ENCODE measurements at places on chromosomes 16 and 17.

GRCh38 chr16:11215935-11216556 is 40.0 kb downstream of the SOCS1 start:
- no peak for DNase-seq

DNA sequence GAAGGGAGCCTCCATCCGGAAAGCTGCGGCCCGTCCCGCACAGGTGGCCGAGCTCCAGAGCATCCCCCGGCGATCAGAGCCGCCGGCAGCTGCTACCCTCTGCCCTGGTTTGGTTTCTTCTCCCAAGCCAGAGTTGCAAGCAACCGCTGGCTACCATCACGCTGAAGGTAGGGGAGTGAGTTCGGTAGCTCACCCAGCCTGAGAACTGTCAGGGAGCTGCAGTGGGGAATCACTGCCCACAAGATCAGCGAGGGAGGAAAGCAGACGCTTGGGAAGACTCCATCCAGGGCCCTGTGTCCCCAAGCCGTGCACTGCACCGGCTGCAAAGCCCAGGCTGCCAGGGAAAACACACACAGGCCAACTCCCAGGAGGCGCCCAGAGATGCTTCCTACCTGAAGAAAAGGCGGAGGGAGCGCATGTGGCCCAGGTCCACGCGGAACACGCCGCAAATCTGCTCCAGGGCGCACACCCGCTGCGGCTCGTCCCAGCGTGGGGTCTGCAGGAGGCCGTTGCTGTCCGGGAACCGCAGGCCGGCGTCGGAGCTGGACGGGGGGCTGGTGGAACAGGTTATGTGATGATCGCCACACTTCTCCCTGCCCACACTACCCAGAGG is 83.3 kb downstream of the TBC1D16 start:
- no peak for DNase-seq

DNA sequence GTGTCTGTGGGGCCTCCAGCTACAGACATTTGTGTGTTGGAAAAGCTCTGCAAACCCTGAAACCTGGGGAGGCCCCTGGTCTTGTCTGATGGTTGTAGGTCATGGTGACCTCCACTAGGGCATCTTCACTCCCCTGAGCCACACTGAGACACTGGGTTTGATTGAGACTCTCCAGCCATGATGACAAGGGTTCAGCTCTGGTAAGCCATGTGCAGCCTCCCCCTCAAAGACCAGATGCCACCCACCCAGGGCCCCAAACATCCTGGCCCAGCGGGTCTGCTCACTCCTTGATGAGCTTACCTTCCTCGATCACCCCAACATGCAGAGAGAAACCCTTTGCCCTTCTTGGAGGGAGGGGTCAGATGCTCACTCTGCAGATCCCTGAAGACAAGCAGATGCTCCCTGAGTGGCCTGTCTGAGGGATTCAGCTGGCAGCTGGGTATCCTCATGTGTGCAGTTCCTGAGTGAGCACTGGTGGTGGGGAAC is 101.6 kb downstream of the METRNL start:
- DNase-seq, result no peak

DNA sequence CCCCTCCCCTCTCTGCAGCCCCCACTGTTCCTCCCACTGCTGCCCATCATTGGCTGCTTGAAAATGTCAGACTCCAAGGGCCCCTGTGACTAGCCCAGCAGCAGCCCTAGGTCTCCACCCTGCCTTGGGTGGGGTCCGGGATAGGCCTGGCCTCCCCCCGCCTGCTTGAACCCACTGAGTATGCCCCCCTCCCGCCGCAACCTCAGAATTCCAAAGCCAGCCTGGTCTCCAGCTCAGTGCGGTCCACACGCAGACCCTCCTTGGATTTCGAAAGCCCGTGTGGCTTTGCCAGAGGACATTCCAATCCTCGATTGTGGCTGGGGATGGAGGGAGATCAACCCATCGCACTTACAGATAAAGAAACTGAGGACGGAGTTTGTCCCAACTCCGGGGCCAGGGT is 6.4 kb downstream of the DPEP1 start:
- no peak for DNase-seq

GRCh38 chr17:48477221-48477620 is 47.2 kb upstream of the SKAP1 start:
- DNase-seq, result no peak

- no peak for DNase-seq
Measured at GRCh38 chr17:32672711-32673110, 185.9 kb downstream of the CDK5R1 start.

DNA sequence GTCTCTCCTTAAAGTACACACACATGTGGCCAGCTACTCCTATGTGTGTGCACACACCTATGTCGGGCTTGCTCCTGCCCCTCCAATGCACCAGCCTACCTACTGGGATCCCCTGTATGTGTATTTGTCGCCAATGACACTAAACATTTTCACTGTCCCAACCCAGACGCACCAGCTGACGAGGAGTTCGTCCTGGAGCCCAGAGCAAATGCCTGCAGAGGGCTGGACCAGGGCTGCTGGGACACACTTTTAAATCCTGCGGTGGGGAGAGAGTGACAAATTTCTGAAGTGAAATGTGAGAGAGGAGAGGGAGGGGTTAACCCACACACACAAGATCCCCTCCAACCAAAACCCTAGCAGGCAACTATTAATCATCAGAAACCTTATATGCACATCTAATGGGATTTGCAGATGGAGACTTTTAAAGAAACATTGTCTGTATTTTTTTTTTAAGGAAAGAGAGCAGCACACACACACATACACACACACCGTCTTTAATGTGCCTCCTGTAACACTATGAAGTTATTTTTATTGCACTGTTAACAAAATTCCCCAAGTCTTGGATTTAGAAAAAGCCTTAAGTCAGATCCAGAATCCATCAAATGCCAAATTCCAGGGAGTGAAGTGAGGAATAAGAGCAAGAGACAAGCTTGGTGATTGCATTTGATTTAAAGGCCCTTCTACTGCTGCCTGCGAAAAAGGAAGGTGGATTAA is at the start of gene MEOX1:
Gene MEOX1, minus strand, starts transcription at position 224 of the 714 bp plus-strand sequence. CDS start 388 bp downstream, outside the sequence.
- no peak for DNase-seq

DNA sequence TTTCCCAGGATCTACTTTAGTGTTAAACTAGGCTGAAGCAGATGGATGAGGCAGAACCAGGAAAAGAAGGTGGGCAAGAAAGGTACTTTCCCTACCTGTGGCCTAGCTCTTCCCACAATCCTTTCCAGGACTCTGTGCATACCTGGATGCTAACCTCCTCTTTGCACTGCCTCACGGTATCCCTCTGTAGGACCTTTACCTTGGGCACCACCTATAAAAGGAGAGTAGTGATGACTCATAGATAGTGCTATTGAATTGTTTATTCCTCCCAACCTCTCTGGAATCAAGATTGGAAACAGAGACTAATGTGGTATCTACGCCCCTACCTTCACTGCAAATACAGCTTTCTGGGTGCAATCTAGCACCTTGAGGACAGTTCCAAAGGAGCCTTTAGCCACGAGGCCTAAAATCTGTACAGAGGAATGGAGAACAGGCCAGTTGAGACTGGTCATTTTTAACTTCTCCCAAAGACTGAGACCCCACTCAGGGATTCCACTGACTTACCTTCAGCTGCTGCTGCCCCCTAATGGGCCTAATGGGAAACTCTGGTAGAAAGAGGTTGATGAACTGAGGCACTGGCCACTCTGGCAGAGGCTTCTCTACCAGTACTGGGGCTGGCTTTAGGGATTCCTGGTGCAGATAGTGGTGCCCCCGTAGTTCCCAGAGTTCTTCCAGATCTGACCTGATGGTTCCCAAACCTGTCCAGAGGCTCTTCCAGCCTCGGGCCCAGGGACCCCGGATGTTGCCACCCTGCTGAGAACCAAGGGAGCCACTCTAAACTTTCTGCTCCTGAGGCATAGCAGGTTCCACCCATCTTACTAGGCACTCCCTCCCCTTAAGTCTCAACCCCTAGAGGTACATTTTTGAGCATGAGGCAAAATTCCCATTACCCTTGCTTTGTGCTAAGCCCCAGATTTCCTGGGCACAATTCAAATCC is 781 bp downstream of the RSKR start:
- DNase-seq, result peak; percentile 9

- DNase-seq, result peak; percentile 98
Measured at GRCh38 chr16:58629733-58630640, at the start of gene CNOT1. TSS of gene CNOT1 (minus strand) at chr16:58629826. CDS start at chr16:58599337, 30,489 bp downstream.

GRCh38 chr16:57735755-57736418 is at the start of gene KATNB1:
TSS of gene KATNB1 (plus strand) at chr16:57735770. CDS start at chr16:57737244, 1,474 bp downstream.
- no peak for DNase-seq

DNA sequence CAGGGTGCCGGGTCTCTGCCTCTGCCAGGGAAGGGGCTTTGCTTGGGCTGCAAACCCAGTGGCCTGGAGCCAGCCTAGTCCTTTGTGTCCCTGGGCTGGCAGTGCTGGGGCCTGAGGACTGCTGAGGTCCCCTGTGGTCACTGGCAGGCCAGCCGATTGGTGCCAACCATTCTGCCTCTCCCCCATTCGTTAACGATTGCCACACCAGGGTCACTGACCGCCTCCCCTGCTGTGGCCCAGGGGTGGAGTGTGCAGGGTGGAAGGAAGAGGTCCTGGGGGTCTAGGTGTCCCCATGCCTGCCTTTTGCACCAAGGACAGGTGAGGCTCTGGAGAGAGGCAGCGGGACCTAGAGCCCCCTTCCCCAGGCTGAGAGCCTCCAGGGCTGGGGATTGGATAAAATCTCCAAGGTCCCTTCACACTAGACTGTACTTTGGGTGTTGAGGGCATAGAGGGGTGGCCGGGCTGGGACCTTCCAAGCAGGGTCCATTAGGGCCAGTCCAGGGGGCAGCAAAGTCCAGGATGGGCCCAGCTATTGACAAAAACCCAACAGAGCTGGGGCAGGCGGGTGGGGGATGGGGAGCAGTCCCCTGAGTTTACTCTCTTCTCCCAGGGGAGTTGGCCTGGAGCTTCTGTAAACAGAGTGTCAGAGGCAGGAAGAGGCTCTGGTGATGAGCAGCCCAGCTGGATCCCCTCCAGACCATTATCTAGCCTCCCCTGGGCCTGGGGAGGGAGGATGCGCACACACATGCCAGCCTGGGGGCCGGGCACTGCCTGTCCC is 1.1 kb downstream of the VASN start:
- no peak for DNase-seq

GRCh38 chr17:36939802-36940312 is 2.6 kb downstream of the LHX1 start:
- peak; percentile 10 for DNase-seq

DNA sequence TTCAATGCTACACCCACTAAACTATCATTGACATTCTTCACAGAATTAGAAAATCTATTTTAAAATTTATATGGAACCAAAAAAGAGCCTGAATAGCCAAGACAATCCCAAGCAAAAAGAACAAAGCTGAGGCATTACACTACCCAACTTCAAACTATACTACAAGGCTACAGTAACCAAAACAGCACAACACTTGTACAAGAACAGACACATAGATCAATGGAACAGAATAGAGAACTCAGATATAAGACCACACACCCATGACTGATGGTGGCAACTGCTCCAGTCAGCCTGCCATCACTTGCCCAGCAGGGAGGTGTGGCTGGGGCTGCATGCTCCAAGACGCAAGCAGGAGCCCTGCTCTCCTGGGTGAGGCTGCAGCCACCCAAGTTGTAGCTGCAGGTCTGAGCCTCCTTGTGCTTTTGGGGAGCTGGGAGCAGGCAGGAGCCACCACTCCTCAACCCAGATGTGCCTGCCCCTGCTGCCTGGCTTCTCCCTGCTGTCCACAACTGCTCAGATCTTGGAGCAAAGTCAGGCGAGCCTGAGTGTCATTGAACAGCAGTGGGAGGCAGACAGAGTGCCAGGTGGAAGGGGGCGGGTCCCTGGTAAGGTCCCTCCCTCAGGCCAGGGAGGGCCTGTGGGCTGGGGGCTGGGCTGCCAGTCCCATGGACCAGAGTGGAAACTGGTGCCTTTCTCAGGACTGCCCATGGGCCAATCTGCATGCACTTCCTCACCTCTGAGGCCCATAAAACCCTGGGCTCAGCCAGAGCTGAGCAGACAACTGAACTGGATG is 24.7 kb downstream of the SSH2 start:
- no peak for DNase-seq

DNA sequence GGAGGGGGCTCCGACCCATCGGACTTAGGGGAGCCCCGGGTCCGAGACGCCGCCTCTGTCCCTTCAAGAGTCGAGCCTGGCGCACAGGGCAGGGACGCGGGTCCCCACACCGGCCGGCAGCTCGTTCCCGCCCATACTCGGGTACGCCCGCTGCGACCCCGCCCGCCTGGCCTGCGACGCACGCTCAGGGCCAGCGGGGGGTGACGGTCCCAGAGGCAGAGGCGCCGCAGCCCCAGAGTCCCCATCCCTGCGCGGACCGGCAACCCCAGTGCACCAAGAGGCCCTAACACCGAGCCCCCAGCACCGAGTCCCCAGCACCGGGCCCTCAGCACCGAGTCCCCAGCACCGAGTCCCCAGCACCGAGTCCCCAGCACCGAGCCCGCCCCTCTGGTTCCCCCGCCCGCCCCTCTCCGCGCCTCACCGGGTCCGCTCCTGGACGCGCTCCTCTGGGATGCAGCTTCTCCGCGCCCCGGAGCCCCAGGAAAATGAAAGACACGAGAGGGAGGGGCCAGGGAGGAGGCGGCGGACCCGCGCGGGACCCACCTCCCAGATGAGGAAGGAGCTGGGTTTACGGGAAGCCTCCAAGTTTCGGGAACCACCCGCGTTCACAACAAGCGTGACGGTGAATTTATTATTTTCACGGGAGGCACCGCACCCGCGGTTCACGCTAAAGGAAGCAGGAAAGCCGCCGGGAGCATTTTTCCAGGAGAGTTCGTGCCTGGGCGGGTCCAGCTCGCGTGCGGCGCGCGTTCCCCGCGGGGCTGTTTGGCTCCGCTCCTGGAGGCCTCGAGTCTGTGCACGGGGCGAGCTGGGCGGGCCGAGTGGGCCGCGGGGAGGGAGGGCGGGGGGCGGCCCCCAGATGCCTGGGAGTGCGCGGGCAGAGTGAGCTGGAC is at the start of gene SECTM1:
Gene SECTM1, minus strand, starts transcription at position 488 of the 893 bp plus-strand sequence. CDS start 6,526 bp downstream, outside the sequence.
- peak; percentile 70 for DNase-seq

DNA sequence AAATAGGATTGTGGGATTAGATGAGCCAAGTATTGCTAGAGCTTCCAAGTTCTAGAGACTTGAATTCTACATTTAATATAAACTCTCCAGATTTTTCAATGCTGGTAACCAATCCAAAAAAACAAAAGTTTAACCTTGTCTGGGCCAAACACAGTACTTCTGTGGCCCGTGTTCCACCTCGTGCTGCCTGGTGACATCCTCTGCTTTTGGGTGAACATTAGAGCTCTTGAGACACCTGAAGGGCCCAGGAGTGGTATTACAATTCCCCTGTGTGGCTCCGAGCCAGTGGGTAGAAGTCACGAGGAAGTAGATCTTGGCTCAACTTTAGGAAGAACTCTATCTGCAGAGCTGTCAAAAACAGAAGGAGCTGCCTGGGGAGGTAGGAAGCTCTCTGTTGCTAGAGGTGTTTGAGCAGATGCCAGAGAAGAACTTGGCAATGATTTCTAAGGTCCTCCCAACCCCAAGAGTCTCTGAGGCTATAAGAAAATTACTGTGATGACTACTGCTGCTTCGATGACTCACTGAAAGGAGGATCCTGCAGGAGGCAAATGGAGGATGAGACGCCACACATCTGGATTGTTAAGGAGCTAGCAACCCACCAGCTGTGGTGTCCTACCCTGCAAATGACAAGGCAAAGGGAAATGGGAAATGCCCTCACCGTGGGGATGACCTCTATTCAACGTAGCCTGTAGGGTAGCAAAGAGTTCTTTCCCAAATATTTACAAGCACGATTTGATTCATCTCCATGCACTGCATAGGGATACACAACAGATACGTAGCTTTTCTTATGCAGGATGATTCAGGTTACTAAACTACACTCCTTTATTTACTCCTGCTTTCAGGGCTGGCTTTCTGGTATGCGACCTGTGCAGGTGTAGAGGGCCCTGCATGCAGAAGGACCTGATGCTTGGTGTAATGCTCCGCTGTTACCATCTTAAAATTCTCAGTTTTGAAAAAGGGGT is 45.8 kb upstream of the GAS7 start:
- DNase-seq, result no peak
